NCI-H446 (cell line): ENCODE measurements at places on chromosomes 11 and 22.
A peak's percentile ranks its signal among the peaks of the same experiment; 100 is the strongest.

- peak; percentile 9 for DNase-seq
These were observed 585.4 kb downstream of the SOX6 start for GRCh38 chr11:15770798-15771414.

GRCh38 chr11:17714356-17714854 is 5.0 kb upstream of the MYOD1 start:
- no peak for DNase-seq

DNA sequence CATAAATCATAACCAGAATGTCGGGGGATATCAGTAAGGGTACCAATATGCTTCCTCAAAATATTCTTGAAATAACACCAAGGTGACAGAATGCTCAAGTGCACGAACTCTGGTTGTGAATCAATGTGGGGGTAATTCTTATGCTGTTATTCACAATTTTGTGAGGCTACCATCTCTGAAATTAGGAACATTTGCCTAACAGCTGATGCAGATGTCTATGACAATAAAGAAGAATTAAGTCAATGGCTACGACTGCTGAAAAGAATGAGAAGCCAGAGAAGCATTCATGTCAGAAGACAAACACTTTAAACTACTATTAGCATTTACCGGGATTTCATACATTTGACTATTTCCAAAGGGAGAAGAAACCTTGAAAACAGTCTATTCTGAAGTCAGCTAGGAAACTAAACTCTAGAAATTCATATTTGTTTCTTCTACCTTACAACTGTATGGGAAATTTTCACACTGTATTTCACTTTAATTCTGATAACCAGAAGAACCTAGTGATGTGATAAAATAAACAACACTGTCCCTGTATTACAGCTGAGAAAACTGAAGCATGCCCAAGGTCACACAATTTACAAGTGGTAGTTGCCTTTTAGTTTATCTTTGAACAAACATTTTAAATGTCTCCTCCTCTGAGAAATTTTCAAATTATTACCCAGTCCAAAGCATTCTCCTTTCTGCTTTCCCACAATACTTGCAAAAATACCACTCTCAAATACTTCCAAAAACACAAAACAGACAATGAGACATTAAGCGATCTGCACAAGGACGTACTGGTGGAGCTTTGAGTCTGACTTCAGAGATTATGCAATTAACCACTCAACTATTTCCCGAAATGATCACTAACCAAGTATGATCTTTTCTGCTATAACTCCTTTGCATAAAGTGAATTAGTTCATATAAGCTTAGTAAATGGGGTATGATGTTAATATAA is 18.0 kb upstream of the ARHGAP32 start:
- no peak for DNase-seq

GRCh38 chr22:50688448-50688847 is 15.8 kb downstream of the SHANK3 start:
- DNase-seq, result no peak

DNA sequence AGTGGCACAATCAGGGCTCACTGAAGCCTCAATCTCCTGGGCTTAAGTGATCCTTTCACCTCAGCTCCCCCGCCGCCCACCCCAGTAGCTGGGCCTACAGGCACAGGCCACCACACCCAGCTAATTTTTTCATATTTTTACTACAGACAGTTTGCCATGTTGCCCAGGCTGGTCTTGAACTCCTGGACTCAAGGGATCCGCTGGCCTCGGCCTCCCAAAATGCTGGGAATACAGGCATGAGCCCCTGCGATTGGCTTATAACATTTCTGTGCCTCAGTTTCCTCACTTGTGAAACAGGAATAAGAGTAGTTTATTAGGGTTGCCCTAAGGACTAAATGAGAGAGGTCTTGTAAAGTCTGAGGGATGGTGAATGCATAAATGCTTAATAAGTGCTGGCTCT is 1.2 kb downstream of the VSTM5 start:
- no peak for DNase-seq

GRCh38 chr11:18235394-18236334 is 938 bp downstream of the SAA4 start:
- DNase-seq, result no peak

DNA sequence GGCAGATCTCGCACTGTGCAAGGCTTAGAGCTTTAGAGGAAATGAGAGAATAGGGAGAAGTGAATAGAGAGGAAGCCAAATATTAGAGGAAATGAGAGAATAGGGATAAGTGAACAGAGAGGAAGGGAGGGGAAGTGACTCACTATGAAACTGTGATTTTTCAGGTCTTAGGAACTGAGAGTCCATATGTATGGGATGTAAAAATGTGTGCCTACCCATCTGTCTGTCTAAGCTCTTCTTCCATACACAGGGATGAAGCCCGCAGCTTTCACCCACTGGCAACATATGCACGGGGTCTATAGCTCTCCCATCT is 6.4 kb upstream of the CCDC86 start:
- DNase-seq, result no peak

DNA sequence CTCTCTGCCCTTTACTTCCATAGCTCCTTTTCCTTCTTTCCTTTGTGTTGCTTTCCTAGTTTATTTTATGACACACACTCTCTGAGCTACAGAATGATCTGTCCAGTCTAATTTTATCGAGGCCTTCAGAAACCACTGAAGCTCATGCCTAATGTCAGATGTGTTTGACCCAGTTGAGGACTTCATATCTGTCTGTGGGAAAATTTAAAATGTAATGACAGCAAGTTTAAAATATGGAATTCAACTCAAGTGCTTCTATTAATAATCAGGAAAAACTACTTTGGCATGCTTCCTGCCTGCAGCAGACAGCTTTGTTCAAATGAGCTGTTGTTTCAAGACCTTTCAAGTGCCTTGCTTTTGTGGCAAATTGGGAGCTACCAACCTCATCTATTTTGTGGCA is 261.8 kb upstream of the MTNR1B start:
- peak; percentile 49 for DNase-seq

DNA sequence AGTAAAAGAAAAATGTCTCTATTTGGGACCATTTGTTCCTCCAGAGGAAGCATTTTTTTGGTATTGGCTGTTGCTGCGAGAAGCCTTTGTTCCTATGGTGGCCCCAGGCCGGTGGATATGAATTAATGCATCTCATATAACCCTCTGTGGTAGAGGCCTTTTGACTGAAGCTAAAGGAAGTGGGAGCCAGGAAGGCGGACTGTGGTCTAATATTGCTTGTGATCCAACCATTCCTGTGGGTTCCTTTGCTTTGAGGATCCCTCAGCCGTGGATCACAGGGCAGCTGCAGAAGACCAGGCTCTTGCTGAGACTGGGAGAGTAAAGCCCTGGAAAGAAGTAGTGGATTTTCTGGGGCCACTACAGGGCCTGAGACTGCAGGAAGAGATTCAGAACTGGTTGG is 68.3 kb upstream of the NAV2 start:
- DNase-seq, result no peak
